ENCODE measurements at places on chromosomes 7 and 10. TPM values are rescaled to one million over a fixed set of nuclear protein-coding genes. Genes with fewer than 3 reads are reported as not detected.

DNA sequence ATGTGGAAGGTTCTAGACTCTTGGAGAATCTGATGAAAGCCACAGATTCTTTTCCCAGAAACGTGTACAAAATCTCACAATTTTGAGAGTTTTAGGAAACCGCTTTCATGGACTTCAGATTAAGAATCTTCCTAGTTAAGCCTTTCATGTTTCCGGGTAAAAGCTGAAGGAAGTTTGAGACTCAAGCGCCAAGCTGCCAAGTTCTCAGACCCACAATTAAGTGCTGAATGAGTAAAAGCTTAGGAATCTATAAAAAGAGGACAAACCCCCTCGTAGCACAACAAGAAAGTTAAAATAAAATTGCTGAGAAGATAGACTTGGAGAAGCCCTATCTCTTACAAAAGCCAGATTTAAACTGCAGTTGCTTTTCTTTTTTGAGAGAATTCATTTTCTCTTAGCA lies 99.6 kb downstream of the ST8SIA6 start:
- no peak overlapping the region for H3K4me3 ChIP-seq
- H3K27me3 ChIP-seq: no peaks in the 10 kb centered on the region
- H3K27ac ChIP-seq: no peak overlapping the region
- DNase-seq: no peak
- no peaks in the 10 kb centered on the region for H3K4me1 ChIP-seq
- H3K36me3 ChIP-seq: peaks cover 35% of the 10 kb centered on the region

- no peaks in the 10 kb centered on the region for H3K4me1 ChIP-seq
- no peak overlapping the region for H3K27ac ChIP-seq
- DNase-seq: no peak
- H3K36me3 ChIP-seq: no peaks in the 10 kb centered on the region
- H3K4me3 ChIP-seq: no peak overlapping the region
Observed at GRCh38 chr7:50037086-50037485, 56.0 kb downstream of the ZPBP start.

Gene MPP7
- 11.7 TPM for polyA plus RNA-seq

- H3K27me3 ChIP-seq: no peaks in the 10 kb centered on the region
- H3K4me1 ChIP-seq: peaks cover 5% of the 10 kb centered on the region
- no peaks in the 10 kb centered on the region for H3K36me3 ChIP-seq
- no peak for DNase-seq
- no peak overlapping the region for H3K27ac ChIP-seq
- H3K4me3 ChIP-seq: no peak overlapping the region
Observed at GRCh38 chr10:95861386-95861785, 46.4 kb upstream of the CC2D2B start.

DNA sequence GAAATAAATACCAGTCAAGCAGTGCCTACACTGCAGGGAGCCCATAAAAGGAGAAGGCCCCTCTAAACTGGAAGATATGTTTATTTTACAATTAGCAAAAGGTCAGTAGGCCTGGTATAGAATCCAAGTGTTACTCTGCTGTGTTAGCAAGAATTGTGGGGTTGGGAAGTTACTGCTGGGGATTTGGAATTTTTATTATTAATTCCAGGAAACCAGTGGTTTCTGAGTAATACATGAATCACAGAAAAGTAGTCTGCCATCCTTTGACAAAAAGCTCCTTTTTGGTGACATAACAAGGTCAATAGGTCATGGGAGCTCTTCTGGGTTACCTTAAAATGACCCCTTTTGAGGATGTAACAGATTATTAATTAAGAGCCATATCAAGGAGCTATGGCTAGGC lies 67.4 kb downstream of the ZNF92 start:
- no peak overlapping the region for H3K4me3 ChIP-seq
- no peaks in the 10 kb centered on the region for H3K36me3 ChIP-seq
- no peak for DNase-seq
- no peaks in the 10 kb centered on the region for H3K4me1 ChIP-seq

DNA sequence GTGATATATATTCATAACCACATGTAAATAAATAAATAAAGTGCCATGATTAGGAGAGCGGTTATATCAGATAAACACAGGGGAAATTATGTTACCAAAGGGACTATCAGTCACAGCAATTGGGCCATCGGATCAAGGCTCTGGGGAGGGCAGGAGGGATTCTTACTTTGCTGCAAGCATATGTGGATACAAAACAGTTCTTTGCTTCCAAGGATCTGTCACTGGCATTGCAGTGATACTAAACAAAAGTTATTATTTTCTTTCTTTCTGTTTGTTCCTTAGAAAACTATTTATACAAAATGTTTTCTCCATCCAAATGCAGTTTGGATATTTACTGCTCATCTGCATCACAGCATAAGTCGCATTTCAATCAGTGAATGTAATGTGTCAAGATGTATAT lies 188.4 kb upstream of the MGMT start:
- H3K4me3 ChIP-seq: no peak overlapping the region
- peaks cover 12% of the 10 kb centered on the region for H3K27me3 ChIP-seq
- H3K4me1 ChIP-seq: peaks cover 13% of the 10 kb centered on the region
- H3K27ac ChIP-seq: no peak overlapping the region

DNA sequence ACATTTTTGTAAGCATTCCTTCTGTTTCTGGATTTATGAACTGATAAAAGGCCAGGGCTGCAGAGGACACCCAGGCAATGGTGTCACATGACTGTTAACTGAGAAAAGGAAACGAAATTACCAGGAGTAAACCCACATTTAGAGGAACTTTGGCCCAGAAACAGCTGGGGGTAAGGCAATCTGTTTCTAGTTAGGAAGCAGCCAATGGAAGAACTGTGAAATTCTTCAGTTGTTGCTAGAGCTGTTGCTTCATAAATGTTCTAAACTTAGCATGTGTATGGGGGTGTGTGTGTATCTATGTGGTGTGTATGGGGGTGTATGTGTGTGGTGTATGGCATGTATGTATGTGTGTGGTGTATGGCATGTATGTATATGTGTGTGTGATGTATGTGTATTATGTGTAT lies 11.8 kb upstream of the PDCD4 start:
- no peak for DNase-seq
- no peaks in the 10 kb centered on the region for H3K36me3 ChIP-seq
- peak overlapping the region; percentile 98 for H3K27ac ChIP-seq
- peaks cover 2% of the 10 kb centered on the region for H3K27me3 ChIP-seq

GRCh38 chr10:103854265-103854685 lies 1.1 kb downstream of the SH3PXD2A start:
- no peak for DNase-seq
- peaks cover 5% of the 10 kb centered on the region for H3K27me3 ChIP-seq
- peaks cover 18% of the 10 kb centered on the region for H3K4me1 ChIP-seq
- peak overlapping the region; percentile 49 for H3K27ac ChIP-seq
- peaks cover 9% of the 10 kb centered on the region for H3K36me3 ChIP-seq

GRCh38 chr7:101964680-101965452 lies 147.4 kb downstream of the CUX1 start:
- H3K4me1 ChIP-seq: peaks cover 13% of the 10 kb centered on the region
- H3K4me3 ChIP-seq: no peak overlapping the region
- peaks cover 1% of the 10 kb centered on the region for H3K27me3 ChIP-seq

DNA sequence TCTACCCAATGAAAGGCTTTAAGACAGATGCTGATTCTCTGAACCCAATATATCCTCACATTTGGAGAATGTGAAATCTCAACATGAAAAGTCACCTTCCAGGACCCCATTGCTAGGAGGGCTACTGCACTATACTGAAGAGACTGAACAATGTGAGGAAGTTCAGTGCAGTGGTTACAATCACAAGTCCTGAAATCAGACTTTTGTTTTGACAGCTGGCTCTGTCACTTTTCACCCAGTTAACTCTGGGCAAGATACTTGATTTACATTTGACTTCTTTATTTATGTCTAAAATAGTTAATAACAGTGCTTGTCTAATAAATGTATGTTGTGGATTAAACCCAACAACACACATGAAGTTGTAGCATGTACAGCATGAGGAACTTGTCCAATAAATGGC lies 14.8 kb upstream of the VWDE start:
- no peaks in the 10 kb centered on the region for H3K4me1 ChIP-seq
- H3K27me3 ChIP-seq: peaks cover 7% of the 10 kb centered on the region
- H3K36me3 ChIP-seq: no peaks in the 10 kb centered on the region
- H3K4me3 ChIP-seq: no peak overlapping the region
- no peak for DNase-seq

GRCh38 chr7:123352973-123353372 lies 153.2 kb upstream of the SLC13A1 start:
- H3K4me3 ChIP-seq: no peak overlapping the region
- no peak for DNase-seq
- no peaks in the 10 kb centered on the region for H3K4me1 ChIP-seq

DNA sequence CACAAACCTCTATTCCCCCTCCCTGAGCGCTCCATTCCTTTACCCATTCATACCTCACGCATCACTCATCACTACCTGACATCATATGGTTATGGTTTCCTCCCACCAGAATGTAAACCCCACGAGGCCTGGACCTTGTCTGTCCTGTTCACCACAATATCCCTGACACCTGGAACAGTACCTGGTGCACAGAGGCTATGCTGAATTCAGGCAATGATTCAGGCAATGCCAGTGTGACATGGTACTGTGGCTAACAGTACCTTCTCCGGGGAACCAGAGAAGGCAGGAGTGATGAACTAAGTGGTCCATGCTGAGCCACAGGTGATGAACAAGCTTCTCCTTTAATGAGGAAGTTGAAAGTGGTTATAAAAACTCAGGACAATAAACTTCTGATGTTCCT lies 202.5 kb upstream of the PLXNA4 start:
- no peak overlapping the region for H3K27ac ChIP-seq
- H3K36me3 ChIP-seq: peaks cover 10% of the 10 kb centered on the region
- peak overlapping the region; percentile 35 for H3K4me3 ChIP-seq
- H3K27me3 ChIP-seq: peaks cover 5% of the 10 kb centered on the region

Data from immature natural killer cell (primary cell).